Activated CD4-positive, alpha-beta T cell treated with anti-CD3 and anti-CD28 coated beads, Interleukin-2, amount 50 U/mL, for 48 hours (primary cell): ENCODE measurements at places on chromosomes 11 and 22.

DNA sequence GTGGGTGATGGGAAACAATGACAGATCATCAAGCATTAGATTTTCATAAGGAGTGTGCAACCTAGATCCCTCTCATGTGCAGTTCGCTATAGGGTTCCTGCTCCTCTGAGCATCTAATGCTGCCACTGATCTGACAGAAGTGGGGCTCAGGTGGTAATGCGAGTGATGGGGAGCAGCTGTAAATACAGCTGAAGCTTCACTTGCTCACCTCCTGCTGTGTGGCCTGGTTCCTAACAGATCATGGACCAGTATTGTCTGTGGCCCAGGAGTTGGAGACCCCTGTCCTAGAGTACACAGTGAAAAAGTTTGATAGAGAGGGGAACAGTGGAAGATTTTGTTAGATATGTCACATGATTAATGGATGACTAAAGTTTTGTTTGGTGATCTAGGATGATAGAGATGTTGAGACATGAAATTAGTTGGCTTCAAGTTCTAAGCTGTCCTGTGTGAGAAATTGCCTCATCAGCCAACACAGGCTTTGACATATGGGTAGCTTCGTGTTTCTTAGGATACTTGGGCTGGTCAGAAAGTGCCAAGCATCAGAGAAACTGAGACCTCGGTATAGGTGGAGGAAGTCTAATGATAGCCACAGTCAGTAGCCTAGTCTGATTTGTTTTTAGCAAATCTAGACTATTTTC, 47.4 kb downstream of the ARHGEF12 start:
- DNase-seq = no peak

DNA sequence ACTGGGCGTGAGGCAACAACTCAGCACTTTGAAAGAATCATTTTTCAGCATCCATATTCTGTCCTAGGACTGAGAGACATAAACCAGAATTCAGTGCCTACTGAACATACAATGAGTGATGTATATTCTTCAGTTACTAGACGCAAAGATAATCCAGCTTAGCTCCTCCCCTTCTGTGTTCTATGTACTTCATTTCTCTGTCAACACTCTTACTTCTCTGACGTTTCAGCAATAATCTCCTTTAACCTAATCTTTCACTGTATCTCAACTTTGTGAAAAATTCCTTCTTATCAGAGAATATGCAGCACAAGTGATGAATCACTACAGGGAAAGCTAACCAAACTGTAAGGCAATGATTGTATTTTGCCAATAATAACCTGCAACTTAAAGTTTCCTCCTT, 2.5 kb upstream of the OR51B5 start:
- DNase-seq = no peak

DNA sequence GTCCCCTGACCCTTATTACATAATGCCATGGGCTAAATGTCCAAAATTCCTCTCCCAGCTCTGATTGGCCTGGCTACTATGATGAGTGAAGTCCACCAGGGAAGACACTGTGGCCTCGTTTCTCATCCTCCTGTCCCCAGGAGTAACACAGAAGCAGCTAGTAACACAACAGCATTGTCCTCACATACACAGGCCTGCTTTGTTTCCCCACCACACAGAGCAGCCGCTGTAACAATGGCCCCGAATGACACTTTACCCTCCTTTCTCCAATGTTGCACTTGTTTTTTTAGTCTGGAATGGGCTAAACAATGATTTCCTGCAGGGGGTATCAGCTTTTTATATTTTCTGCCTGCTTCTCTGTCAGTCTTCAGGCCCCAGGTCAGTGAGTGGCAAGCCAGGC, at the start of gene PRR5L:
Gene PRR5L, plus strand, starts transcription at position 363 of the 400 bp plus-strand sequence. CDS start 104,834 bp downstream, outside the sequence.
- DNase-seq = no peak

DNA sequence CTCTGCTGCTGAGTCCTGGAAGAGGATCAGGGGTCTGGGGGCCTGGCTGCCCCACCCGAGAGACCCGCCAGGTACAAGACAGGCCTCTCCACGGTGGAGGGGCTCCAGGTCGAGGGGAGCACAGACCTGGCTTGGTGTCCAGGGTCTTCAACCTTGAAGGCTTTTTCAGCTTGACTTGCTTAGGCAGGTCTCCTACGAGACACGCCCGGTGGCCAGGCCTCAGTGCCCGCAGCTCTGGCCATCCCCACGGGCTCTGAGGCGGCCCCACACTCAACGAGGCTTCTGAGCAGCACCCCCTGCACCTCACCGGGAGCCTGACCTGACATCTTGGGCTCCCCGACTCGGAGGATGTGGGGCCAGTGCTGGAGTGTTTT, 6.6 kb upstream of the PLXNB2 start:
- DNase-seq = no peak

- no peak for DNase-seq
Observed at GRCh38 chr22:33969045-33969444, 48.8 kb upstream of the LARGE1 start.

DNA sequence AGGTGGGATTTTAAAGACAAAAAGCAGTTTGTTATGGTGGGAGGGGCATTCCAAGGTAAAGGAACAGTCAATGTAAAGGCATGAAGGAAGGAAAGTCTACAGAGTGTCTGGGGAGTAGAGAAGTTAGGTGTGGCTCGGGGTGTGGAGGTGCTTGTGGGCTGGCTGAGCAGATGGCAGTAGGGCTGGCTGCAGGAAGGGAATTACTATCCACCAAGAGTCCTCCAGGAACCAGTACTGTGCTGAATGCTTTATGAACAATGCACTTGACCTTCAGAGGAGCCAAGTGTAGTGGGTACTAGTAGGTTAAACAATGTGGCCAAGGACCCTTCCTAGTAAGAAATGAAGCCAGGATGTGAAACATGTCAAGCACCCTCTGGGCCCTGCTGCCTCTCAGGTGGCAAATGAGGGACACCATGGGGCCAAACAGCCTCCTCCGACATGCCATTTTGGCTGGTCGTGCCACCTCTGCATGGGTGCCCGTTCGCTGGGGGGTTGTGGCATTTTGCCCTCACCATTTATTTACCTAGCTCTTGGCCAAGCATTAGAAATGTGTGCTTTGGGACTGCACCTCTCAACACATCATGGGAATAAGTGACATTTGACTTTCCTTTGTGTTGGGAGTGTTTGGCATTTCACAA, 123.6 kb upstream of the TENM4 start:
- no peak for DNase-seq

DNA sequence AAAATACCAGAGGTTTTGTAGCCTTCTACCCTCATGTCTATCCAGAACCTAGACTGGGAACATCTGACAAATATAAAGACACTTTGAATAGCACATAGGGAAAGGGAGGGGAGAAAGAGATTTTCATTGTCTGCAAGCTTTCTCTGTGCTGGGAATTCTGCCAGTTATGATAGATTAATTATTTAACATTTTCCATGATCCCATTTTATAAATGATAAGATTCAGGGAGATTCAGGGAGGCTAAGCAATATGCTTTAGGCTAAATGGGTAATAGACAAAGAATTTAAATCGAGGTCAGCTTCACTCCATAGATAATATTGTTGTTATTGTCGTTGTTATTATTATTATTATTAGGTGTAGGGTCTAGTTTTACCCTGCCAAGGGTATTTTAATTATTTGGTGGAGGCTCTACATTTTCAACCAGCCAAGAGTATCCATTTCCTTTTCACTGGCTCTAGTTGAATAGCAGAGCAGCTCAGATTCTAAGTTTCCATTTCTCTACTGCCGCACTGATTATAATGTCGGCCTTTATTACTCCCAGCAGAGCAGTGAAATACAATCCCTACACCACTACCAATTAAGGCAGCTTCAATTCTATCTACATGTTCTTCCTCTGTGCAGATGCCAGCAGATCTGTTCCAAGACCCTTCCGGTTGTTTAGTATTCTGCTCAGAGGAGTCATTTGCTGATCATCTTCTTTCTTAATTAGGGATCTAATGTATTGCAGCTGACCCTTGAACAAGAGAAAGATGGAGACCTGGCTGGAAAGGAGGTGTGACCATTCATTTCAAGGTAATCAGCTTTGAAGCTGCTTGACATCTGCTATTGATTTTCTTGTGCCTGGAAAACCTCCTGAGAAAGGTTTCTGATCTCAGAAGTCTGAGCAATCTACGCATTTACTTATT, 23.8 kb upstream of the SYN3 start:
- DNase-seq = no peak

DNA sequence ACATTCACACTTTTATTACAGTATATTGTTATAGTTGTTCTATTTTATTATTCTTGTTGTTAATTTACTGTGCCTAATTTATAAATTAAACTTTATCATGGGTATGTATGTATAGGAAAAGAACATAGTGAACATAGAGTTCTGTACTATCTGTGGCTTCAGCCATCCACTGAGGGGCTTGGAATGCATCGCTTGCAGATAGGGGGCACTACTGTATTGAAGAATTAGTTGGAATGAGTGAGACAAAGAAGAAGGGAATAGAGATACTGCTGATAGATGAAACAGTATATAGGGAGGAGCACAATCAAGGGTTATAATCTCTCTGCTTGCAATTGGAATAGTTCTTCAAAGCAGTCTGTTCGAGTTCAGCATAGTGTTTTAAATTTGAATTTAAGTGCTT, 432.2 kb downstream of the RAB38 start:
- no peak for DNase-seq

- DNase-seq = no peak
Observed at GRCh38 chr11:13140028-13140870, 131.1 kb downstream of the RASSF10 start.

GRCh38 chr11:79182794-79183193, 258.0 kb downstream of the TENM4 start:
- DNase-seq = no peak

DNA sequence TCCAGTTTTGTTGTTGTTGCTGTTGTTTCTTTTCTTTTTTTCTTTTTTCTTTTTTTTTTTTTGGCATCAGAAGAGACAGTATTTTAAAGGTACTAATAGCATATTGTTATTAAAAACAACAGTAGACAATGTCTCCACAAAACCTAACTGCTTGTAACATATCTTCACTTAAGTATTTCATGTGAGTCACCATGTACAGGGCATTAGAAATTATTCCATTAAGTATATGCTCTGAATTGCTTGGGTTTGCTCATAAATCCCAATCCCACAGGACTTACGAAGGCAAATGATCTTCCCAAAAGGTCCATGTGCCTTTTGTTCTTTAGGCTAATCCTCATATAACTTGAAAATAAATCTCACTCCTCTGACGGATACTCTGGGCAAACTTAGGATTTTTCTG, 35.9 kb downstream of the MAP6 start:
- no peak for DNase-seq

DNA sequence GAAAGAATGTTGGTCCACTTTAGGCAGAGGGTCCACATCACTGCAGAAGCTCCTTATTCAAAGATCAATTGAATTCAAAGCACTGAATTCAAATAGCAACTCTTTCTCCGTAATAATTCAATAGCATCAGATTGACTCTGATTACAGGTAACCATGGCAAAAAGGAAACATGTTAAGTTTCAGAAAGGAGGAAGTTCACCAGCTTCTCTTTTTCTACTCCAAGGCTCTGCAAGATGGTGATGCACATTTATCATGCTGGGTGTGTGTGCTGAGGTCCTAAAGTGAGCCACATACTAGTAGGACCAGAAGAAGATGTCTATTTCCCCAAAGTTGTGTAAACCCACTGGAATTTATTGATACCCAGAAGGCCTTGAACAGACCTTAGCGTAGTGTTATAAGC, 18.0 kb upstream of the DRD2 start:
- DNase-seq = no peak

DNA sequence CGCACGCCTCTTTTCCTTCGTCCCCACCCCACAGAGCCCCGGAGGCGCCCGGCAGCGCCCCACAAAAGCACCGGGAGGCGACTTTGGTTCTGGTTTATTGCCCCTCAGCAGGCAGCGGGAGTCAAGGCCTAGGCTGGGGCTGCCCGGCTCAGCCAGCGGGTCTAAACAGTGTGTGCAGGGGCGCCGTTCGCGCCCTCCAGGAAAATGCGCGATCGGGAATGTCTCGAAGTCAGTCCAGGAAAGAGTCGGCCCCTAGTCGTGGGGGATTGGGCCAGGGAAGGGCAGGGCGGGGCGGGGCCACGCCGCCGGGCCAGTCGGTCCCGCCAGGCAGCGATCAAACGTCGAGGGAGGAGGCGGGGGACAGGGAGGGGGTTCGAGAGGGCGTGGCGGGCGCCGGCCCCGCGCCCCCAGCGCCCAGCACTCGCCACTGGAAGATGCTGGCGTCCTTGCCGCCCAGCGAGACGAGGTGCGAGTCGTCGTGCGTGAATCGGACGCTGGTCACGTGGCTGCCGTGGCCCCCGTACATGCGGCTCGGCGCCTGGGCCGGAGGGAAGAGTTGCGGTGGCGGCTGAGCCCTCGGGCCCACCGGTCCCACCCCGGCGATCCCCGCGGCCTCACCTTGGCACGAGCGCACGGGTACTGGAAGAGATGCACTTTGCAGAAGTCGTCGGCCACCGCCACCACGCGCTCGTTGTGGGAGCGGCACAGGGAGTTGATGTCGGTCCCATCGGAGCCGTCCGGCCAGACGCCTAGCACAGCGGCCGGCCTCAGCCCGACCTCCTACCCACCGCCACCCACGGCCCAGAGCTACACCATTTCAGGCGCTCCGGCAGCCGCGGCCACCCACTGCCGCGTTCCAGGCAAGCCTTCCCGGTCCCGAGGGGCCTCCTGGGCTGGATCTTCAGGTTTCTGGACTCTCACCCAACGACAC, 741 bp upstream of the MTA2 start:
- no peak for DNase-seq

GRCh38 chr11:118628861-118629549, 21.6 kb downstream of the PHLDB1 start:
- no peak for DNase-seq

GRCh38 chr22:31490496-31490925, 869 bp upstream of the EIF4ENIF1 start:
- peak; percentile 59 for DNase-seq

DNA sequence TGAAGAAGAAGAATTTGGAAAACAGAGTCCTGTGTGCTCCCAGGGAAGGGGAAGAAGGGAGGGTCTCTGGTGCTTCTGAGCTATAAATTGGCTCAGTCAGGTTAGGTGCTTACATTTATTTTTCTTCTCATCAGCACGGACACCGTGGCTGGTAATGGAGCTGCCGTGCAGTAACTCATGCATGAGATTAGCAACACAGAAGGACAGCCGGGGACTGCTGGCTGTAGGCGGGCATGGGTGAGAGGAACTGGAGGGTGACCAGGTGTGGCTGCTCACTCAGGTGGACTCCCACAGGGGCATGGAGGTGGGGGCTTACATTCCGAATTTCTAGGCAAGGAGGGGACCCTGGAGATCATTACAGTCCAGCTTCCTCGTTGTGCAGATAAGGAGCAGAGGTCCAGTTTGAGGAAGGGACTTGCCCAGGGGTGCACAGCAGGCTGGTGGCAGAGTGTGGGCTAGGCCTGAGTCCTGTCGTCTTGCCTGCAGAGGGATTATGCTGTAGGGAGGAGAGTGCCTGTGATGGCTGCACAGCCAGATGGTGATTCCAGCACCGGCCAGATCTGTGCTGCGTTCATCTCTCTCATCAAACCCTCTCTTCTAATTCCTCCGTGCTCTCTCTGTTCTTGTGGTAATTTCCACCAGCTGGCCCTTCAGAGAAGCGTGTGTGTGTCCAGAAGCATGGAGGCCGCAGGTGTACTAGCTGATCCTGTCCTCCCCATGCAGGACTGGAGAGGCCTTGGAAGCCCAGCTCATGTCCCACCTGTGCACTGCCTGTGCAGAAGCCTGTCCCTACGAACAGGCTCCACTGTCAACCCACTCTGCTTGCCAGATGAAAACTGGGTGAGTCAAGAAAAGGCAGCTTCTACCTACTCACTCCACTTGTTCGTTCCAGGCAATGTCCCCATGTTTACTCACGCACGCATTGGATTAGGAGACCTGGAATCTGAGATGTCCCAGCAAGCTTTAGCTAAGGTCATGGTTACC, 78.9 kb downstream of the NTM start:
- DNase-seq = no peak
